ENCODE measurements at places on chromosomes 6 and 20.

DNA sequence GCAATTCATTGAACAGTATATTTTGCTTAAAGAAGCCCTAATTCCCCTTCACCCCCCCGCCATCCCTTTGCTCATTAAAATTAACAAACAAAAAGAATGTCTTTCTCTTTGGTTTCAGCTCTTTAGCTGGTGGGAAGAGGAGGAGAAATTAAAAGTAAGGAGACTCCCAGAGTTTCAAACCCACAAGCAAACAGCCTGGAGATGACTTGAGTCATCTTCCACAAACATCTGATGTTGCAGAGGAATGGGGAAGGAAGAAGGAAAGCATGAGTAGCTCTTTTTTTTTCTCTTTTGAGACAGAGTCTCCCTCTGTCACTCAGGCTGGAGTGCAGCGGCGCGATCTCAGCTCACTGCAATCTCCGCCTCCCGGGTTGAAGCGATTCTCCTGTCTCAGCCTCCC is 189.6 kb downstream of the ADAT2 start:
- no peak for DNase-seq

DNA sequence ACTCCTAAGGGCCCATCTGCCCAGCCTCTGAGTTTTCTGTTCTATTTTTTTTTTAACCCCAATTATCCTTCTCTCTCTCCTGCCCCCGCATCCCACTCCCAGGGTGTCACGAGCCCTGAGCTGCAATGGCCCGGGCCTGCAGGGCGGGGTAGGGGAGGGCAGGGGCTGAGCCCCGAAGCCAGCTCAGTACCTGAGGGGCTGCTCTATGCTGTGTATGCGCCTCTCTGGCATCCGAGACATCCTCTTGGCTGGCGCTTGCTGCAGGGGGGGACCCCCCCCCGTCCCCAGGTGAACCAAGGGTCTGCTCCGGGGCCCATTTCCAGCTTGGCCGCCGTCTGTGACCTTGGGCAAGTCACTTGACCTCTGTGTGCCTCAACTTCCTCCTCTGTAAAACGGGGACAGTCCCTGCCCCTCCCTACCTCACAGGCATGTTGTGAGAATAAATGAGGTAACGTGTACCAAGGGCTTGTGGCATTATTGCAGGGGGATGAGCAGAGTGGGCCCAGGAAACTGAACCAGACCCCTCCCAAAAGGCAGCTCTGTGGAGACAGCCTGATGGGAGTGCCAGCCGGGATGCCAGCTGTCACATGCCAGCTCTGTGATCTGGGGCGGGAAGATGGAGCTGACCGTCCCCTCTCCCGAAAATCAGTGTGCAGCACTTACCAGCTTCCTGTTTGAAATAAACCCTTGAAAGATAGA is 13.0 kb upstream of the MYL9 start:
- DNase-seq: no peak

- no peak for DNase-seq
Measured at GRCh38 chr20:46709459-46710152, at the start of gene SLC2A10. Gene SLC2A10, plus strand, starts transcription at chr20:46709649. Its CDS starts 88 bp downstream, at chr20:46709737.

- DNase-seq: no peak
Measured at GRCh38 chr6:41654151-41654697, 16.0 kb downstream of the MDFI start.

DNA sequence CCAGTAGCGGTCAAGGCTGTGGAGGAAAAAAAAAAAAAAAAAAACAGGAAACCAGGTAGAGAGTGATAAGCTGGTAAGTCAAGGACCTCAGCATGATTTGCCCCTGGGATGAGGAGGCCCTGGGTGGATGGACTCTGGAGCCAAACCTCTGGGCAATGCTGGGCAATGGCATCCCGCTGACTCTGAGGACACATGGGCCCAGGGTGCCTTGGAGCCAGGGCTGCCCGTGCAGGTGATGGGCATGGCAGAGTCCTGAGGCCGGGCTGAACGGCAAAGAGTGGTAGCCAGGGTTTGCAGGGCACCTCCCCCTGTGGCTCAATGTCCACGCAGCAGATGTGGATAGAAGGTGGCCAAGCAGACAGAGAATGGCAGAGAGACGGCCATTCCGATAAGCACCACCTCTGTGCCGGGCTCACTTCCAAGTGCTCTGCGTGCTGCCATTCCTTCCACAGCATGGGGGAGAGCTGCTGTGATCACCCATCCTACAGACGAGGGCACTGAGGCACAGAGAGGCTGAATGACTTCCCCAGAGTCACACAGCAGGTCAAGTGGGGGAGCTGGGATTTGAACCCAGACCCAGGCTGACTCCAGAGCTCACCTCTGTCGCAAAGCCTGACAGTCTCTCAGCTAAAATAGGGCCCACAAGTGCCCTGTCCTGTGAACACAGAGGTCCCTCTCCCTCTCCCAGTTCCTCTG is 353.9 kb downstream of the CDH4 start:
- DNase-seq: no peak

- no peak for DNase-seq
Measured at GRCh38 chr6:107709341-107709740, 114.8 kb downstream of the SCML4 start.

DNA sequence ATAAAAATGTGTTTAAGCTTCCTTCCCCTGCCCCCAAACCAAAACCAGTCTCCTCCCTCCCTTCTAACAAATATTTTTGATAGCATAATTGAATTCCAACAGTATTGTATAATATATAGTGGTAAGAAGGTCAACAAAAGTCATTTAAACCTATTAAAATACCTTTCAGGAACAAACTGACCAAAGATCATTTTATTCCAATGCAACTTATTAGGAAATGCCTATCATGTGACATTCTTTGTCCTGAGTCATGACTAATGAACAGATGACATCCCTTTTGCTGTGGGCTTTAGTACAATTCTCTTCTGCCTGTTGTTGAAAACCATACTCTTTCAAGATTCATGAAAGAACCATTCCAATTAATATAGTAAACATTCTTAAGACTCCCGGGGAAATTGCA is 51.5 kb upstream of the TRAF3IP2 start:
- DNase-seq: no peak

DNA sequence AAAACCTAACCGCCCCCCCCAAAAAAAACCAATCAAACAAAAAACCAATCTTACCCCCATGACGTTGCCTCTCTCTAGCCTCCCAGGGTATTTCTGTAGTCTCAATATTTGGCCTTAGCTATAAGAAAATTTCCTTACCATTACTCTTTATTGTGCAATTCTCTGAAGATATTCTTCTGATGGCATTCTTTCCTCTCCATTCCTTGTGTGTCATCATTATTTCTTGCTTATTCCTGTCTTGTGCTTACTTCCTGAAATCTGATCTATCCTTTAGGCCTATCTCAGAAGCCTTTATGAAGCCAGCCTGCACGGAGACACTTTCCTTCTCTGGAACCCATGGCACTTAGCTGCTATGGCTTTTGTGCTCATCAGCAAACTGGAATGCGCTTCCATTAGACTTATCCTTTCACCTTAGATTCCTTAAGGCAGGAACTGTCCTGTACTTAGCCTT is 65.9 kb upstream of the DDR1 start:
- DNase-seq: no peak

DNA sequence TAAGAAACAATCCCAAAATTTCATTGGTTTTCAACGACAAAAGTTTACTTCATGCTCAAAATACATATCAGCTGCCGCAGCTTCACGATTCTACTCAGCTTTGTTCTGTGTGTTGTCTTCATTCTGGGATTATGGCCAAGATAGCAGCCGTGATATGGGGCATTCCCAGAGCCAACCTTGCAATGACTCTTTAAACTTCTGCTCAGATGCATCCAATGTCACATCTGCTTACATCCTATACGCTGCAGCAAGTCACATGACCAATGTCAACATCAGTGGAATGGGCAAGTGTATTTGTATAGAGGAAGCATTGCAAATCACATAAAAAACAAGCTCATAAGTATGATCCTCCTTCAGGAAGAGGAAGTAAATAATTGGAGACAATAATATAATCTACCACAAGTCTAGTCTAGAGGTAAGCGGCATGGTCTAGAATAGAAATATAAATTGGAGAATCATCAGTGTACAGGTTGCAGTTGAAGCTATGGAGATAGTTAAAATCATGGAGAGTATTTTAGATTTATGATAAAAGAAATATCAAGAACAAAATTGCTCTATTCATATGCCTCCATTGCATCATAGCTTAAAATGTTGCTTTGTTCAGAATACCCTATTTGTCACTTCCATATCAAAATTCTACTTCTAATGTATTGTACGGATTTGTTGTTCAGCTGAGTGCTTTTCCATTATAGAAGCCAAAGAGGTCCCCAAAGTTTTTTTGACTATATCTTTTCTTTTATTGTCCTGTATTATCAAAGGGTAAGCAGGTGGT is 7.2 kb upstream of the C6orf141 start:
- no peak for DNase-seq

GRCh38 chr6:26576929-26577719 is 19.6 kb upstream of the ABT1 start:
- peak; percentile 60 for DNase-seq

- no peak for DNase-seq
Measured at GRCh38 chr6:92147246-92147645, 1272.1 kb downstream of the EPHA7 start.

All from activated CD4-positive, alpha-beta T cell treated with anti-CD3 and anti-CD28 coated beads, Interleukin-2, amount 50 U/mL, for 1 hour (primary cell).